ELF-1 (cell line): ENCODE measurements at places on chromosomes 6 and 20.

DNA sequence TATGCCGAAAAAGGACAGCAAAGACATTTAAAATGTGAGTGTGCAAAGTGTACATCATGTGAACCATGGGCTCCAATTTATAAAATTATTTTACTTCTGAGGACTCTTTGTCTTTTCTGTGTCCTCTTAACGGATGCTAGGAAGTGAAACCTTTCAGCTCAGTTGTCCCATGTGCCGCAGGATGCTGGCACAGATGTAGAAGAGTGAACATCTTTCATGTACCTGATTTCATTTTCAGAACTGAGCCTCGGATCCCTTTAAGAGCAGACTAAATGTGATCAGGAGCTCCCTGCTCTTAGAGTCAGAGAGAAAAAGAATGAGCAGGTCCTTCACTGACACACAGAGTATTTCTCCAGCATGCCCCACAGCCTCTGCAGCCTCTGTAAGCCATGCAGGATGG, 27.6 kb upstream of the FUCA2 start:
- DNase-seq: no peak

GRCh38 chr20:61254881-61255626, 3.0 kb downstream of the CDH4 start:
- DNase-seq: no peak

- DNase-seq: no peak
Observed at GRCh38 chr6:44715188-44715587, 327.7 kb downstream of the CDC5L start.

- DNase-seq: peak; percentile 53
Observed at GRCh38 chr20:15061955-15062354, 724.5 kb upstream of the FLRT3 start.

GRCh38 chr6:1984346-1984994, 260.9 kb downstream of the GMDS start:
- DNase-seq: no peak

GRCh38 chr6:55694759-55695158, 115.8 kb upstream of the HMGCLL1 start:
- no peak for DNase-seq

DNA sequence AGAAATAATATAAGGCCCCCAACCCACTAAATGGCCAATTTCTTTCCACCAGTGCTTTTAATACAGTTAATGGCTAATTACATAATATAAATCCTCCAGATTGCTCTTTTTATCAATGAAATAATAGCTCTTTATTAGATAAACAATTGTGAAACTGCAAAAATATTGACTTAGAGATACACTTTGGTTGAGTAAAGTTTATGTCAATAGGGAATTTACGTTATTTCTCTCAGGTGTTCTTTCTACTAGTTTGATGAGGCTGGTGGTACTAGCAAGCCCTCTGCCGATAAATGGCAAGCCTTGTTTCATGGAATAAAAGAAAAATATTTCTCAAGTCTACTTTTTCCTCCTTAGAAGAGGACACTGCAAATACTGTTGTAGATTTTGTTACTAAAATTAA, 18.9 kb downstream of the RFX6 start:
- no peak for DNase-seq

DNA sequence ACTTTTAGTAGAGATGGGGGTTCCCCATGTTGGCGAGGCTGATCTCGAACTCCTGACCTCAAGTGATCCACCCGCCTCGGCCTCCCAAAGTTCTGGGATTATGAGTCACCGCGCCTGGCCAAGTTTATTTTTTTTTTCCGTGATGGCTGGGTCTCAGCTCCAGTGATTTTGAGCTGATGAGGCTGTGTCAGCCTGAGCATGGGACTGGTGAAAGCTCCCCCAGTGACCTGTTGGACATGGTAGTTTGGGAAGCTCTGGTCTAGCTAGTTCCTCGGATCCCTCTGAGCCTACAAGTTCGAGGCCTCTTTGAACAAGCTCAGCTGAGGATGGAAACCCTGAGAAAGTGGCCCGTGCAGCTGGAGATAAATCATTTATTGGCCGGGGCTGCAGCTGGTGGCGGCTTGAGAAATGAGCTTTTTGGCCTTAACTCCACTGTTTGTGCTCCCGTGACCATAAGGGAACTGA, 126.8 kb downstream of the SNX5 start:
- no peak for DNase-seq

DNA sequence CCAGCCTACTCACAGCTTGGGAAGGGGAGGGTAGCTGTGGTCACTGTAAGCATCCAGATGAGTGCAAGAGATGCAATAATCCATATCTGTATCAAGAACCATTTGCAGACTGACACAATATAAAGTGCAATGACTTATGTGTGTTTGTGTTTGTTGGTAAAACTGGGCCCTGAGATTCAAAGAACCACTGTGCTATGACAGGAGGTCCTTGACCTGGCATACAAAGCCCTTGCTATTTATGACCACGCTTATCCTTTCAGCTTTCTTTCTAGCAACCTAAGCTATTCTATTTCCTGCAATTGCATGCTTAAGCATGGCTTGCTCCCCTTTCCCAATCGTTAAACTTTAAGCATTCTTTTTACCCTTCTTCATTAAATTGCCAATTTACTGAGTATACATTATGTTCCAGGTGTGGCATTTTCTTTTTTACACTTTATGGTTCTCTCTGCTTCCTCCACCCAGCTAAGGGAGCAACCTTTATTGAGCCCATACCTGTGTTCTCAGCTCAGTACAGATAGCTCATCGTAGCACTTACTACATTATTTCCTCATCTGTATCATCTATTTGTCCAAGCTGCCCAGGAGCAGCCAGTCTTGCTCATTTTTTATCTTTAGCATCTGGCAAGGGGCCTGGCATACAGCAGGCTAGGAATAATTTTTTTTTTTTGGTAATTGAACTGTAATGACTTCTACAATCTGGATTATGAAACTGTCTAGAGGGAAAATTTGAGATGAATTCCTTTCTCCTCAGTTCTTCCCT, 3.5 kb downstream of the MCUR1 start:
- no peak for DNase-seq

DNA sequence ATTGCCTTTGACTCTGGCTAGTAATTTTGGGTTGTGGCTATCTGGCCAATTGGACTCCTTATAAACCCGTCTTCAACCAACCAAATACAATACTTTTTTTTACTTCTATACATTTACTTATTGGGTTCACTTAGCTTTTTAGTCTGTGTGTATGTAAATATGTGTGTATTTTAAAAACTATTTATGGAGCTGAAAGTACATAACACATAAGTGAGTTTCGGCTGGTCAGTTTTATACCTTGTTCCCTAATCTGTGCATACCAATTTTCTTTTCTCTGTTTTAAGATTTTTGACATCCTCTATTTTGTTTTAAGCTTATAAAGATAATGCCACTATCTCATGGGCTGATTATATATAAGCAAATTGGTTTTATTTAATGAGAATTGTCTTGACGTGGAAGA, 129.5 kb downstream of the LRRC1 start:
- DNase-seq: no peak

DNA sequence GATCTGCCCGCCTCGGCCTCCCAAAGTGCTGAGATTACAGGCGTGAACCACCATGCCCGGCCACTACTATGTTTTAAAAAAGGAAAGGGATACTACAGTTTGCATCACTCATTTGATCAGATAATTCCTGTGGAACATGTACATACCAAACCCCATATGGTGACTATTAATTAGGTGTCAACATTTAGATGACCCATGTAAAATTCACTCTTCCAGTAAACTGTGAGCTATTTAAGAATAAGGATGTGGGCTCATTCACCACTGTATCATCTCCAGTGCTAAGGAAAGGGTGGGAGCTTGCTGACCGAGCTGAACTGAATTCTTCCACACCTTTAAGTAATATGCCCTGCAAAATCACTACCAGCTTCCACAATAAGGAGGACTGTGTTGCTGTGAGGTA, 127.5 kb downstream of the BTBD9 start:
- DNase-seq: no peak

GRCh38 chr6:98477231-98477630, 357.1 kb upstream of the POU3F2 start:
- DNase-seq: no peak

GRCh38 chr6:75029333-75029732, 176.5 kb downstream of the COL12A1 start:
- no peak for DNase-seq
